ENCODE measurements at places on chromosomes 2 and 18.

DNA sequence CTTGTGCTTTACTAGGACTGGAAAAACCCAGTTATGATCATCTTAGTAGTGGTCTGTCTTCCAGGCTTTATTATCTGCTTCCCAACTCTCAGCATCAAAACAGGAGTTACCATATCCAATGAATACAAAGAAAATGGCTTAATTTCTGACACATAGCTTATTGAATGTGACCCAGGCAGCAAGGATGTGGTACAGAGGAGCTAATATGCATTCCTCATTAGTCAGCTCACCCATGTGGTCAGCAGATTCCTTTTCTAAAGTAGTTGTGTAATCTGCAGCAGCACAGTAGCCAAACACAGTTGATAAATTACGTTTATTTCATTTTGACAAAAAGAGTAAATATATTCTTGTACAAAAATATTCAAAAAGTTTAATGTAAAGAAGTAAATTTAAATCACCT is 43.6 kb downstream of the TSPYL6 start:
- DNase-seq: no peak

DNA sequence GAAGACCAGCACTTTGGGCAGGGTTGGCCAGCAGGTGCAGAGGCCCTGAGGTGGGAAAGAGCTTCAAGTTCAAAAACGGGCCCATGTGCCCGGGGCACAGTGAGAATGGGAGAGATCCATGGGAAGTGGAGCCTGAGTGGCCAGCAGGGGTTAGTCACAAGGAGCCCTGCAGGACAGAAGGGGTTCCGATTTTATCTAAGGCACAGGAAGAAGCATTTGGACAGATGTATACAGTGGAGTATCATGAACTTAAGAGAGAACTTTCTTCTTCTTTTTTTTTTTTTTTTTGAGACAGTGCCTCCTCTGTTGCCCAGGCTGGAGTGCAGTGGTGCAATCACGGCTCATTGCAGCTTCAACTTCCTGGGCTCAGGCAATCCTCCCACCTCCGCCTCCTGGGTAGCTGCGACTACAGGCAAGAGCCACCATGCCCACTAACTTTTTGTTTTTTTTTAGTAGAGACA is 24.0 kb downstream of the WIPF1 start:
- DNase-seq: no peak

- DNase-seq: no peak
Observed at GRCh38 chr18:60892441-60892840, 440.8 kb upstream of the CDH20 start.

GRCh38 chr2:109335631-109336176 is 206.7 kb downstream of the SH3RF3 start:
- no peak for DNase-seq

- no peak for DNase-seq
Observed at GRCh38 chr2:127092306-127092705, 14.6 kb downstream of the BIN1 start.

- DNase-seq: no peak
Observed at GRCh38 chr2:225113371-225114015, 71.2 kb upstream of the DOCK10 start.

GRCh38 chr18:38695559-38696280 is 1130.1 kb upstream of the CELF4 start:
- DNase-seq: no peak

DNA sequence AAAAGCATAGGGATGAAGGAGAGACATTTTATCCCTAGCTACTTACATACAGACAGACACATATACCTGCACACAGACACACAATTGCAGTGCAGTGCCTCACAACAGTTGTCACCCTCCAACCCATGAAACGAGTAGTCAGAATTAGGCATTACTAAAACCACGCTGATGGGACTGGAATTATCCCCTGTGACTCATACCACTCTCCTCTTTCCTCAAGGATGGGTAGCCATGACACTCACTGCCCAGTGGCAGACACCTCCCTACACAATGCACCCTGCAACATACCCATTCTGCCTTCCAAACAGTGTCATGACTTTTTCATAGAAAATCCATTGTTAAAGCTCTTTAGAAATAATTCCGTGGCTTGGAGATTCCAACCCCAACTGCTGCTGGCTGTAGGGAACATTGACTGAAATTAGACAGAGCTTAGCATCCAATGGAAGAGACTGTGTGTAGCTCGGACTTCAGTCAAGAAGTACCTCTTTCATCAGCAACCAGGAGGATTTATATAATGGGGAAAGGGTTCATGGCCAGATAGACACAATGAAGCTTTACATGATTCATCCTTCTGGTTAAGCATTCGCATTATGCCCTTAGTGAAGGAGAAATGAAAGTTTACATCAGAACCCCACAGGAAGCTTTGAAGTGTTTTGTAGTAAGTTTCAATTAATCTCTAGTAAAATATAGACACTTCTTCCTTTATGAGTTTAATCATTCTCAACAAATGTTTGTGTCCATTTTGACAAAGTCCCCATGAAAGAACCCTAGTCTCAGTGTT is 155.2 kb downstream of the FBXO15 start:
- no peak for DNase-seq

GRCh38 chr2:20663196-20664070 is 3.5 kb upstream of the GDF7 start:
- no peak for DNase-seq

DNA sequence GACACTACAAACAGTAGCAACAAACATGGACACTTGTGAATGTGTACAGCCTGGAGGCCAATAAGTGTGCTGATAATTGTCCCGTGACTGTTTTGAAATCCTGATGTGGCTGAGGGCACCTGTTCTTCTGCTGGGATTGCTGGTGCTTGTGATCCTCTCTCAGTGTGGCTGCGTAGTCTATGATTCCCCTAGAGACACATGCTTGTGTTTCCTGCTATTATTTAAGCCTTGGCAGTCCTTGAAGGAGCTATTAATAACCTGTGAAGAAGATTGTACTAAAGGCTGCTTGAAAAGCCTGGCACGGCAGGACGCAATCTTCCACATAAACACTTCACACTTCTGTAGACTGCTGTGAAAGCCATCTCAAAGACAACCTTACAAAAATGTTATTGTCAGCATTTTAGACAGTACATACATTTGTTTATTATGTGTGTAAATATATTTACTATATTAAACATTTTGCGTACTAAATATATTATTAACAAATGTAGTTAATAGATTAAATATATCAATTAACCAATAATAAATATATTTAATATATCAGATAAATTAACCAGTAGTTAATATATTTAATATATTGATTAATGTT is 71.4 kb downstream of the GALR1 start:
- no peak for DNase-seq

DNA sequence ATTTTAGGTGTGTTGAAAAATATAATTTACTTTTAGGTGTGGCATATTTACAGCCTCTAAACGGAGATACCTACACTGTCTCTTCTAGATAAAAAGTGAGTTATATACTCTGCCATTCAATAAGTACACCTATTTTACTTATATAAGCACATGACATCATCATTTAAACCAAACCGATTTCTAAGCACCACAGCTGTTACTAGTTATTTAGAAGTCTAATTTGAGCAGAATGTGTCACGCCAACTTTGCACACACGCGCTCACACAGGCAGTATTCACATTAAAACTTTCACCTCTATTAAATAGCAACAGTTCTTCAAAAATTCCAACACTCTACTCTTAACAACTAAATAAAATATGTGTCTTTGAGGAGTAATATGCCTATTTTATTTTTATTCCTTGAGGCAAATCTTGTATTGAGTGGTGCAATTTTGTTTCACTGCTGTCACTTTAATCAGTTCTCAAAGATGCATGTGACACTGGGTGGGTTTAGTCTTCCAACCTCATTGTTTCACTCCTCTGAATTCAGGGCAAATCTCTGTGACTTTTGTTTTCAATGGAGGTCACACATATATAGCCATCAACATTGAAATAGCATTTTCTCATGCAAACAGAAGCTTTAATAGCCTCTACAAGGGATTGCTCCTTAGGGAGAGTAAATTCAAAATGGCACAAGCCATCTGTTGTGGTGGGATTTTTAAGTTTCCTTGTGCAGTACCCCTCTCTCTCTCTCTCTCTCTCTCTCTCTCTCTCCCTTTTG is 721.0 kb downstream of the PLCL1 start:
- DNase-seq: no peak

DNA sequence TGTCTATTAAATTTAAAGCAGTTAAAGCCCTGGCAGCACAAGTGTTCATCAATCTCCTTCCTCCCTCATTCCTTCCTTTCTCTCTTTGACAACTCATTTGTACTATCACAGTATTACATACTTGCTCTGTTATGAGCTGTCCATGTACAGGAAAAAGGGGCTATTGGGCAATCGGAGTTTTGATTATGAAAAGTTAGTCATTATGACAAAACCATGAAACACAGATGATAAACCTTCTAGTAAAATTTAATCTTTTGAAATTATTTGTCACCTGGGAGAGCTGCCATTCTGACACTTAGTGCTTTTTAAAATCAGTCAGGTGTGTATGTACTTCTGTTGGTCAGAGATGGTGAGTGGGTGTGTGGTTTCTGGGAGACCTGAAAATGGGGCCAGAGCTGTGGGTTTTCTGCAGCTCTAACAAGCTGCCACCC is 39.4 kb downstream of the MAP4K4 start:
- DNase-seq: no peak

- DNase-seq: no peak
Observed at GRCh38 chr18:7174344-7175095, 56.4 kb upstream of the LRRC30 start.

DNA sequence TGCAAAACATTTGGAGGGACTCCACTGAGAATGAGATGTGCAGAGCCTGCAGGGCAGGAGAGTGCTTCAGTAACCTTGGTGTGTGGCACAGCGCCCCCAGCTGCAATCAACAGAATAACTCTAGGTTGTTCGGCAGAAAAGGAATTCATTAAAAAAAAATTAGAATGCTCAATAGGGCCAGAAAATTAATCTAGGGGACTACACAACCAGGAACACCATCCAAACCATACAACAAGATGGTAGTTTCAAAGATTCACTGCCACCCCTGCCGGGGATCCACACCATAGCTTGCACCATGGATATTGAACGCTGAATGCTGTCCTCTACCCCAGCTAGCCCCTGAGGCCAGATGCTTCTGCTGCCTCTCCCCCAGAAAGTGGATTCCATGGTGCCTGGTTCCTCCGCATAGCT is 50.1 kb downstream of the THUMPD2 start:
- peak; percentile 18 for DNase-seq

- DNase-seq: no peak
Observed at GRCh38 chr2:23662466-23662865, 264.5 kb downstream of the ATAD2B start.

- no peak for DNase-seq
Observed at GRCh38 chr18:35467624-35468016, 30.1 kb downstream of the INO80C start.

DNA sequence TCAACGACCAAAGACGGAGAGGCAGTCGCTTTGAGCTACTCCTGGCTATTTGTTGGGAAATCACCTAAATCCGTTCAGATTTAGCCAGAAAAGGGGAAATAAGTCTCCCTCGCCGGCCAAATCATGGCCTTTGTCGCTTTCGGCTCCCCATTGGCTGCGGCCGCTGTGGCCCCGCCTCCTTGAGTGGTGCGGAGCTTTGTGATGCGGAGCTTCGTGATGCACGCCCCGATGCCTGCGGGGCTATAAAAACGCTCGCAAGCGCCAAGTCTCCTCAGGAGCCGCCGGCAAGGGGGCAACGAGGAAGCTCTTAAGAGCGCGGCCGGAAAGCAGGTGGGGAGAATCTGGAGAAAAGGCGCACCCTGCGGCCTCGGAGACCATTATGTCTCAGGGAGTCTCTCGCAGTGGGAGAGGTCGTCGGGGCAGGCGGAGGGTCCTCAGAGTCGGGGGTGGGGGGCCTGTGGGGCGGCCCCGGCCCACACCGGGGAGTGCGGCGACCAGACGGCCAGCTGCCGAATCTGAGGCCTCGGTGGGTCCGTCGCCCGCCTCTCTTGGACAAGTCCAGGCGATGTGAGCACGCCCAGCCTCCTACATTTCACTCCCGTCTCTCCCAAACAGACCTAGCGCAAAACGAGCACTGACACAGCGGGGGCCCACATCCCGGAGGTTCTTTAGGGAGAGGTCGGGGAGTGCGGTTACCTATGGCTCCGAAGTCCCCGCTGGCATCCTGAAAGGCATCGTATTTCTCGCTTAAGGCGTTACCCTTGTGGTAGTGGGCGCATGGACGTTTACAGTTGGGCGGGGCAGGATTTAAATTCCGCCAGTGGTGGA is at the start of gene CABYR:
CABYR (plus strand) TSS at position 274 of the 828 bp plus-strand sequence. CDS start 4,053 bp downstream, outside the sequence.
- DNase-seq: peak; percentile 68

- no peak for DNase-seq
Observed at GRCh38 chr2:74873678-74874640, 40.0 kb downstream of the HK2 start.

DNA sequence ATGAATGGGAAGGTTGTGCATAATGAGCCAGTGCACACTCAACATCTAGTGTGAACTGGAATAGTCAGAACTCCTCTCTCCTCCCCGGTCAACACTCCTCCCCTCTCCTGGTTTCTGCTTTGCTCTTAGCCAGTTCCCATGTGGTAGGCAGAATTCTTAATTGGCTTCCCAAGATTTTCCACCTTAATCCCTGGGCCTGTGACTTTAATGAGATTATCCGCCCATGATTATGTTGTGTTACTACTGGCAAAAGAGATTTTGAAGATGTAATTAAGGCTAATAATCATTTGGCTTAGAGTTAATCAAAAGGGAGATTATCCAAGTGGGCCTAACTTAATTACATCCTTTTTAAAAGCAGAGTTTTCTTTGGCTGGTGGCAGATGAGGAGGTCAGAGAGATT is 34.2 kb upstream of the REV1 start:
- DNase-seq: no peak

- DNase-seq: no peak
Observed at GRCh38 chr2:237315170-237315828, 98.7 kb downstream of the COL6A3 start.

- DNase-seq: no peak
Observed at GRCh38 chr2:26536371-26537068, 58.6 kb upstream of the OTOF start.

DNA sequence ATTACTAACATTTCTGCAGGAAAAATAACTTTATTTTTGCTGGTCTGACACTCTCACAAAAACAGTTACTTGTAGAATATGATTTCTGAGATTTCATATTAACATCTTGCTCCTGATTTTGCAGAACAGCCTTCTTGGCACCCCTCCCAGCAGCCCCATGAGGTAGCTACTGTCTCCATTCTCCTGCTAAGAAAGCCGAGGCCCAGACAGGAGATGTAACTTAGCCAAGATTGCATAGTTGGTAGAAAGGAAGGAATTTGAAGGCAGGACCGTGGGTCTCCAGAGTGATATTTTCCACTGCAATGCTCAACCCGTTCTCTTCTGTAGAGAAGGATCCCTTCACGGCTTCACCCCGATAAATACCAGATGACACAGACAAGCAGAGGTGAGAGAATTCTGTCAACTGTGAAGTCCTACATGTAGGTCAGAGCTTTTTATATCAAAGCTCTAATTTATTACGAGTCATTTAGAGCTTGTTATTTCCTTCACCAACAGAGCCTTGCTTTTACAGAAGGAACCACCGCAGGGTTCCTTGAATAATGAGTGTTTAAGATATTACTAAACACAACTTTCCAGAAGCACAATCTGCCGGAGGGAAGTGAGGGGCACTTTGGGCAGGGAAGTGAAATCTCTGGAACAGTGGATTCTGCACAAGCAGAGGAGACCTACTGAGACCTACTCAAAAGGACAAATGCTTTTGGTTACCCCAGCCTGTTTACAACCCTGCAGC is 48.0 kb upstream of the MYCN start:
- DNase-seq: no peak
